ENCODE measurements at places on chromosomes 5 and 9. TPM values are rescaled to one million over a fixed set of nuclear protein-coding genes. Genes with fewer than 3 reads are reported as not detected.

GRCh38 chr5:171834461-171834860 lies 48.8 kb downstream of the SMIM23 start:
- no peaks in the 10 kb centered on the region for H3K4me1 ChIP-seq
- no peak overlapping the region for H3K27ac ChIP-seq

- no peak overlapping the region for H3K4me3 ChIP-seq
- no peaks in the 10 kb centered on the region for H3K36me3 ChIP-seq
- H3K4me1 ChIP-seq: no peaks in the 10 kb centered on the region
- DNase-seq: no peak
- H3K27ac ChIP-seq: no peak overlapping the region
Observed at GRCh38 chr9:87874304-87874623, 8.4 kb upstream of the SPATA31E1 start.

- peaks cover 13% of the 10 kb centered on the region for H3K4me1 ChIP-seq
- H3K27ac ChIP-seq: no peak overlapping the region
- no peak overlapping the region for H3K4me3 ChIP-seq
- H3K36me3 ChIP-seq: no peaks in the 10 kb centered on the region
- DNase-seq: no peak
Observed at GRCh38 chr9:91723420-91724067, 226.5 kb downstream of the ROR2 start.

DNA sequence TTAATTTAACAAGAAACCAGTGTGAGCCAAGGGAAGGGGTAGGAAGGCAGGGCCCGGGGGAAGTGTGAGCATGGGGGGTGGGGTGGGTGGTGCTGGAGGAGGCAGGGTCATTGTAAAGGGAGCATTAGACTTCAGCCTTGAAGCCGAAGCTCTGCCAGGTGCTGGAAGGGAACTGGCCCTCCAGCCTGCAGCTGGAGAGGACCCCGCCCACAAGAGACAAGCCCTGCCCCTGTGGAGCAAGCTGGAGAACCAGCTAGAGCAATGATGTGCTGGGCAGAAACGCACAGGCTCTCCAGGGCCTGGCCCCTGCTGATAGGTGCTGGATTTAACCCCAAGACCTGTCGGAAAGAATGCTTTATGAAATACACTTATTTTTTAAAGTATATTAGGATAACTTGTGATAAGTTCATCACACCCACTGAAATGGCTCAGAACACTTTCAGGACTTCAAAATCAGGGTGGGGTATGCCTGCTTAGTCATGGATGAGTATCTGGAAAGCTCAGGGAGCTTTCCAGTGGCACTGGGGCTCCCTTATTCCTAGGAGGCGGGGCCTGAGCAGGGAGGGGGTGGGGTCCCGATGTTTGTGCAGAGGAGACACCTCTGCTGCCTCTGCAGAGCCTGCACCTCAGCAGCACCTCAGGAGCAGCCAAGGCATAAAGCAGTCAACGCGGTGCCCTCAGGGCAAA lies 27.1 kb downstream of the UBE2QL1 start:
- H3K4me1 ChIP-seq: no peaks in the 10 kb centered on the region
- no peaks in the 10 kb centered on the region for H3K27me3 ChIP-seq
- H3K27ac ChIP-seq: no peak overlapping the region
- H3K4me3 ChIP-seq: no peak overlapping the region

- no peaks in the 10 kb centered on the region for H3K4me1 ChIP-seq
- no peaks in the 10 kb centered on the region for H3K36me3 ChIP-seq
- no peak for DNase-seq
- H3K4me3 ChIP-seq: no peak overlapping the region
- no peak overlapping the region for H3K27ac ChIP-seq
Observed at GRCh38 chr5:40973364-40974004, 64.2 kb downstream of the C7 start.

GRCh38 chr9:79917421-79917820 lies 345.7 kb downstream of the TLE4 start:
- no peak overlapping the region for H3K27ac ChIP-seq
- no peaks in the 10 kb centered on the region for H3K36me3 ChIP-seq
- DNase-seq: no peak
- H3K27me3 ChIP-seq: no peaks in the 10 kb centered on the region
- H3K4me3 ChIP-seq: no peak overlapping the region

DNA sequence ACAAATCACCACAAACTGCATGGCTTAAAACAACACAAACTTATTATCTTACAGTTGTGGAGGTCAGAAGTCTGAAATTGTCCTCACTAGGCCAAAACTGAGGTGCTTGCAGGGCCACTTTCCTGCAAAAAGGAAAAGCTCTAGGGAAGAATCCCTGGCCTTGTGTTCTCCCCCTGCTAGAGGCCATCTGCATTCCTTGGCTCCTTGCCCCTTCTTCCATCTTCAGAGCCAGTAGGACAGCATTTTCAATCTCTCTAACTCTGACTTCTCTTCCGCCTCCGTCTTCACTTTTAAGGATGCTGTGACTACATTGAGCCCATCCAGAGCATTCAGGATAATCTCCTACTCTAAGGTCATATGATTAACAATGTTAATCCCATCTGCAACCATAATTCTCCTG lies 236.6 kb downstream of the CDK5RAP2 start:
- no peaks in the 10 kb centered on the region for H3K4me1 ChIP-seq
- H3K27me3 ChIP-seq: 0 out of 2 replicates have a peak, but pooled peaks cover 3% of the 10 kb centered on the region
- H3K4me3 ChIP-seq: no peak overlapping the region
- no peaks in the 10 kb centered on the region for H3K36me3 ChIP-seq

DNA sequence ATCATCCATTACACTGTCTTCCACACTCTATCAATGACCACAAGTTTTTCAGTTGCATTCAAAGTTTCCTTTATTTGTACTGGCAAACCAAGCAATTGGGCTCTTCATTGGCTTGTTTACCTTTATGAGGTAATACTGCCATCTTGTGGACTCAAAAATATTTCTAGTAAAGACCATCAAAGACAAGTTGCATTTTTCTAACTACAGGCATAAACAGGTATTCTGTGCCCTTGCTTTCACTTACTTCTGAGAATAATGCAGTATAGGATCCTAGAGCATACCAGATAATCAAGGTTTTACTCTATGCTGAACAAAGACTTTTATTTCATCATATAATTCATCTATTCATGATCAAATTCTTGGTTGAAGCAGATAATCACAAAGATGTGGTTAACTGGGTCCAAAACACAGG lies 173.7 kb upstream of the POU5F2 start:
- DNase-seq: peak; percentile 77
- H3K4me3 ChIP-seq: no peak overlapping the region
- H3K27ac ChIP-seq: no peak overlapping the region

DNA sequence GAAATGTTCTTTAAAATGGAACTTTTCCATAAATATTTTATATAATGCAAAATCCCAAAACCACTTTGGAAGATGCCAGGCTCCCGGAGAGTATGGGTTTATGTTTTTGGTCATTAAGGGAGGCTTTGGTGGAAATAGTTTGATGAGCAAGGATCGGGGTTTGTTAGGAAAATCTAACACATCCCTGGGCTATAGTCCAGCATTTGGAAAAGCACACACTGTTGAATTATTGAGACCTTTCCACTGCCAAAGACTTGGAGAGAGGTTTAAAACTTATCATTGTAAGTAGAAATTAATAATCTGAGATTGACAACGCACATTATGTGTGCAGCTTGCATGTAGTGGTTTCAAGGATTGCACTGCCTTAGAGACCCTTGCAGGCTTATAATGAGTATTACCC lies 156.3 kb downstream of the PARP8 start:
- no peak for DNase-seq
- H3K4me1 ChIP-seq: peaks cover 11% of the 10 kb centered on the region
- no peak overlapping the region for H3K4me3 ChIP-seq
- no peaks in the 10 kb centered on the region for H3K27me3 ChIP-seq
- H3K36me3 ChIP-seq: no peaks in the 10 kb centered on the region
- no peak overlapping the region for H3K27ac ChIP-seq

GRCh38 chr5:94168151-94168550 lies 426.8 kb upstream of the POU5F2 start:
- no peaks in the 10 kb centered on the region for H3K4me1 ChIP-seq
- H3K36me3 ChIP-seq: no peaks in the 10 kb centered on the region
- H3K4me3 ChIP-seq: no peak overlapping the region
- H3K27ac ChIP-seq: no peak overlapping the region
- no peaks in the 10 kb centered on the region for H3K27me3 ChIP-seq
- no peak for DNase-seq

GRCh38 chr9:89635816-89636215 lies 31.0 kb downstream of the GADD45G start:
- no peaks in the 10 kb centered on the region for H3K36me3 ChIP-seq
- DNase-seq: no peak
- H3K4me1 ChIP-seq: no peaks in the 10 kb centered on the region

DNA sequence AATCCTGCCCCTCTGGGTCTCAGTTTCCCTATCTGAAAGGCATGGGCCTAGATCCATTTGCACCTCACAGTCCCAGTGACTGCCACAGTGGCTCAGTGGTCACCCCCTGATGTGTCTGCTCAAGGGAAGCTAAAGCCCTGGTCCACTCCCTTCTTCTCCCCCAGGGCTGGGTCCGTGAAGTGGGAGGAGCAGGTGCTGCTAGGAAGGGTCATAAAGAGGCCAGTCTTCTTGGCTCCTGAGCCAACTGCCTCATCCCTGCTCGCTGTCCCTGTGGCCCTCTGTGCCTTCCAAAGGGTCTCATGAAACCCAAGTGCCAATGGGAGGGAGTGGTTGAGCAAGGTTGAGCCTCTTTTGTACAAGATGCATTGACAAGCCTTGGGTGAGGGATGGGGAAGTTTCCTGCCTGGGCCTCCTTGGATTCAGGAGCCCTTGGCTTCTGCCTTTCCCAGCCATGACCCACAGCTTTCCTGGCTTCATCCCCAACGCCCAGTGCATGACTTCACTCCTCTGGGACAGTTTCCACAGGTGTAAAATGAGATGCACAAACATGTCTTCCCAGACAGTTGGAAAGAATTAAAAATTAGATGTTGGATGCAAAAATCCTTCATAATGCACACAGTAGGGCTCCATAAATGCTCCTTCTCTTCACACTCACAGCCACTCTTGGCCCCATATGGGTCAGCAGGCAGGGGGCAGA lies 1.6 kb upstream of the SLC6A7 start:
- no peak overlapping the region for H3K4me3 ChIP-seq
- H3K27ac ChIP-seq: no peak overlapping the region
- DNase-seq: no peak
- H3K36me3 ChIP-seq: no peaks in the 10 kb centered on the region
- H3K27me3 ChIP-seq: no peaks in the 10 kb centered on the region

- H3K27ac ChIP-seq: no peak overlapping the region
- DNase-seq: no peak
- H3K4me1 ChIP-seq: no peaks in the 10 kb centered on the region
- H3K27me3 ChIP-seq: no peaks in the 10 kb centered on the region
- no peak overlapping the region for H3K4me3 ChIP-seq
- no peaks in the 10 kb centered on the region for H3K36me3 ChIP-seq
Observed at GRCh38 chr5:38212307-38212706, 46.1 kb upstream of the EGFLAM start.

GRCh38 chr5:81182396-81183390 lies 50.4 kb upstream of the CKMT2 start:
- no peaks in the 10 kb centered on the region for H3K36me3 ChIP-seq
- peaks cover 60% of the 10 kb centered on the region for H3K4me1 ChIP-seq
- H3K4me3 ChIP-seq: peak overlapping the region; percentile 34
- peak; percentile 66 for DNase-seq
- peak overlapping the region; percentile 97 for H3K27ac ChIP-seq

DNA sequence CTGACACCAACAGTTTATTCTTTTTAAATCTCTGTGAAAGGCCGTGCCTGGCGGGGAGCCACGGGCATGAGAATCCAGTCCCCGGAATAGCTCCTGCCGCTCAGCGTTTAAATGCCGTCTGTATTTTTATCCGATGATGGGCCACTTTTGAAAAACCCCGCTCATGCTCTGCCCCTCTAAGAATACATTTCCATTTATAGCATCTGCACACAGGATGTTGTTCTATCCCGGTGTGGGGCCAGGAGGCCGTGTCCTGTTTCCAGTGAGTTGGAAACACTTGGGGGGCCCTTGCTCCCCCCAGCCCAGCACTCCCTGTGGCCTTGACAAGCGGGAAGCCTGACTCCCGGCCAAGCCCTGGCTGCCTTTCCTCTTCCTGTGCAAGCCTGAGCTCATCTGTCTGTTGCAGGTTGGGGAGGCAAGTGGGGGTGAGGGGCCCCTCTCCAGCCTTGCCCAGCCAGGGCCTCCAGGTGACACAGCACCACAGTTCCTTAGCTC lies 39.0 kb downstream of the ERGIC1 start:
- no peak for DNase-seq
- no peak overlapping the region for H3K4me3 ChIP-seq
- peaks cover 4% of the 10 kb centered on the region for H3K4me1 ChIP-seq
- no peak overlapping the region for H3K27ac ChIP-seq

DNA sequence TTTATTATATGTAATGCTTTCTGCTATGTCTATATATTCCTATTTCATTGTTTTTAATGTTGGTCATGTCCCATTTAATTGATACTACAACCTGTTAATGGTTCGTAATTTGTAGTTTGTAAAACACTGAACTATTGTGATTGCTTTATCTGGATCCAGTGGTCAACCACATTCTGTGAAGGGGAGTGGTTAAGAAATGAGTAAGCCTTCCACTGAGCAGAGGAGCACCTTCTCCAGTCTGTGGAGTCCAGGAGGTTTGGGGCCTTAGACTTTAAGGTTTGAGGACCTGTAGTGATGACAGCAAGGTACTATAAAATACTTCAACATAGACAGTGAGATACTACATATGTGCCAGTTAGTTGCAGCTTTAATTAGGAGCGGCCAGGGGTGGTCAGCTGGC lies 67.7 kb upstream of the RAD23B start:
- H3K27ac ChIP-seq: no peak overlapping the region
- DNase-seq: peak; percentile 2
- H3K4me1 ChIP-seq: 0 out of 2 replicates have a peak, but pooled peaks cover 3% of the 10 kb centered on the region
- H3K36me3 ChIP-seq: no peaks in the 10 kb centered on the region
- no peaks in the 10 kb centered on the region for H3K27me3 ChIP-seq

- DNase-seq: no peak
- H3K4me3 ChIP-seq: no peak overlapping the region
- H3K4me1 ChIP-seq: no peaks in the 10 kb centered on the region
- no peak overlapping the region for H3K27ac ChIP-seq
- no peaks in the 10 kb centered on the region for H3K27me3 ChIP-seq
Observed at GRCh38 chr9:73995836-73996235, 501.3 kb upstream of the RORB start.

DNA sequence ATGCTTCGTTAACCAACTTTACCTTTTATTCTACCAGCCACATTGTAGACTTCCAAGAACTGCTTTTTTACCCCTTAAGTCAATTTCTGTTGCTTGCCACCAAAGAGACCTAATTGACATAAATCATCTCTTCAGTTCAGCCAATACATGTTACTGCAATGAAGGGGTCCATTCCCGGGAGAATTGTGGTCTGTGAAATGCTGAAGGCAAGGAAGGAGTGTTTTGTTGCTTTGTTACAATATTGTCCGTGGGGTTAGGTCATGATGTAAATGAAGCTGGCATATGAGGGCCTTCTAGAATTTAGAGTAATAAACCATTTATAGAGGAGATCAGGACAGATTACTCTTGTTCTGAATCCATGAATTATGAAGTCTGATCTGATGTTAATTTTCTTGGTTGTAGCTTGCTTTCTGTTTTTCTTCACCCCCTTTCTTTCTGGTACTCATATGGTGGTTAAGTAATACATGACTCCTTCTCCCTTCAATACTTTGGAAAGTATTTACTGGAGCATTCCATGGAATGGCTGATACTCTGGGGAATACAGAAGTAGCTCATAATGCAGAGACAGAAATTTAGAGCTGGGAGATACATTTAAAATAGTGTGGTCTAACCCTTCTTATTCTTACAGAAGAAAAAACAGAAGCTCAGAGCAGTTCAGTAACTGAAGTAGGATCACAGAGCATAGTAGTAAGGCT lies 297.0 kb upstream of the CLINT1 start:
- H3K4me1 ChIP-seq: peaks cover 5% of the 10 kb centered on the region
- DNase-seq: no peak
- no peak overlapping the region for H3K4me3 ChIP-seq

GPR151 gene
- total RNA-seq: not detected

BHMT2 gene
- total RNA-seq: not detected

LCN1 gene
- total RNA-seq: not detected

SPATA31C1 gene
- not detected for total RNA-seq

PCDHB13 gene
- total RNA-seq: 0.69 TPM

CCL28 gene
- total RNA-seq: 18.8 TPM

C5orf58 gene
- not detected for total RNA-seq

ELOVL7 gene
- total RNA-seq: not detected

Measured in Karpas-422 (cell line).